Astrocyte (in vitro differentiated cells and primary cell): ENCODE measurements at places on chromosomes 11 and 22. TPM values are rescaled to one million over a fixed set of nuclear protein-coding genes. Genes with fewer than 3 reads are reported as not detected.
A peak's percentile ranks its signal among the peaks of the same experiment; 100 is the strongest.

- DNase-seq, result no peak
- no peak overlapping the region for H3K27ac ChIP-seq
- H3K4me3 ChIP-seq, result no peak overlapping the region
- H3K27me3 ChIP-seq, result no peaks in the 10 kb centered on the region
- H3K4me1 ChIP-seq, result no peaks in the 10 kb centered on the region
Observed at GRCh38 chr11:93250326-93250725, 52.5 kb upstream of the SLC36A4 start.

- H3K4me1 ChIP-seq, result peaks cover 20% of the 10 kb centered on the region
- H3K4me3 ChIP-seq, result no peak overlapping the region
- no peaks in the 10 kb centered on the region for H3K36me3 ChIP-seq
- DNase-seq, result peak; percentile 53
Observed at GRCh38 chr11:82996966-82997606, 74.6 kb downstream of the RAB30 start.

DNA sequence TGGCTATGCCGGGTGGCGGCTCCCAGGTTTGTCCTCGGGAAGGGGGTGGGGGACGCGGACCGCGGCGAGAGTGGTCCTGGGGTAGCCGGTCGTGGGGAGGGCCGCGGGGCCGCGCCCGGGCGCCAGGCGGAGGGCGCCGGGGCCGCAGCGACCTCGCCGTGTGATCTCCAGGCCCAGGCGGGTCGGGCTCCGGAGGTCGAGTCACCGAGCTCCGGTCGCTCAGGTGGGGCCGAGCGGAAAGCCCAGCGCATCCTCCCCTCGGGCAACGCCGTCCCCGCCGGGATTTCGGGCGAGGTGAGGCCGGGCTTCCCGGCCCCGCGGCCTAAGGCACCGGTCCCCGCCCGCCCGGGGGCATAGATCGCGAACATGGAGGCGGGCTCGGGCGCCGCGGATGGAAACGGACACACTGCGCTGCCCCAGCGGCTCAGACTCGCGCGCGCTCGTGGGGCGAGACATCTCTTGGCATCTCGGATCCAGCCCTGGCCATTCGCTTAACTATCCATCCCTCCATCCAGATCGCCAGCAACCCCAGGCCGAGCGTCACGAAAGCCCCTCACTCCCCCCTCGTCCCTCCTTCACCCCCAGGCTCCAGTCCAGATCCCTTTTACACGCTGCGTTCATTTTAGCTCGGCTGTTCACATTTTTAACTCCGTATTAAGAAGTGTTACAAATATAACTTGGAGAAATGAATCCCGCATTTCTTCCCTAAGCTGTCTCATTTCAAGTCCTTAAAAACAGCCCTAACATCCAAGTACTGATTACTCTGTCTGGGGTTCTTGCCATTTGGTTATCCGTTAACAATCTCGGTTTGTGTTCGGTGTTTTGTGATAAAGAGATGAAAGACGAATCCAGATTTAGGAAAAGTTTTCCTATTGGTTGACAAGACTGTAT is 460 bp downstream of the ZC3H12C start:
- H3K4me1 ChIP-seq, result no peaks in the 10 kb centered on the region
- H3K27ac ChIP-seq, result peak overlapping the region; percentile 73
- no peaks in the 10 kb centered on the region for H3K36me3 ChIP-seq
- peak overlapping the region; percentile 68 for H3K4me3 ChIP-seq

- no peak overlapping the region for H3K4me3 ChIP-seq
- DNase-seq, result no peak
- no peaks in the 10 kb centered on the region for H3K27me3 ChIP-seq
- no peak overlapping the region for H3K27ac ChIP-seq
Observed at GRCh38 chr22:16917144-16918003, 90.6 kb downstream of the GAB4 start.

DNA sequence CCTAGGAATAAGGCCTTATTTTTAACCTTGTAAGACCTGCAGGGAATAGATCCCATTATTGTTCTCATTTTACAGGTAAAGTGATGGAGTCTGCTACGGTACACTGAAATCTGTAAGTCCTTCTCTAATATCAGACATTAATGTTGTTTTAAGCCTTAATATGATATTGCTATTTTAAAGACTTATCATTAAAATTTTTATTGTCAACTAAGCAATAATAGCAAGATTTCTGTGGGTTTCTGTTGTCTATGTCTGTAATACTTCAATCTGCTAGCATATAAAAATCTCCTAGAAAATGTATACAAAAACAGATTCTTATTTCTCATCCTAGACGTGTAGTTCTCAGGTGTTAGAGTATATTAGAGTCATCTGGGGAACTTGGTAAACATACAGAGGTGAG is 317.5 kb upstream of the TENM4 start:
- DNase-seq, result no peak
- no peaks in the 10 kb centered on the region for H3K27me3 ChIP-seq
- H3K4me3 ChIP-seq, result no peak overlapping the region
- no peaks in the 10 kb centered on the region for H3K4me1 ChIP-seq
- no peak overlapping the region for H3K27ac ChIP-seq

GRCh38 chr11:13487661-13488030 is 8.2 kb downstream of the PTH start:
- no peak overlapping the region for H3K4me3 ChIP-seq
- no peaks in the 10 kb centered on the region for H3K36me3 ChIP-seq
- DNase-seq, result no peak

- no peaks in the 10 kb centered on the region for H3K4me1 ChIP-seq
- no peaks in the 10 kb centered on the region for H3K36me3 ChIP-seq
- no peaks in the 10 kb centered on the region for H3K27me3 ChIP-seq
- no peak overlapping the region for H3K4me3 ChIP-seq
- H3K27ac ChIP-seq, result no peak overlapping the region
Observed at GRCh38 chr11:37896016-37896415, 1298.0 kb upstream of the RAG2 start.

- peak; percentile 8 for DNase-seq
- peaks cover 5% of the 10 kb centered on the region for H3K27me3 ChIP-seq
- no peaks in the 10 kb centered on the region for H3K4me1 ChIP-seq
Observed at GRCh38 chr11:16818284-16818683, 79.8 kb downstream of the C11orf58 start.

DNA sequence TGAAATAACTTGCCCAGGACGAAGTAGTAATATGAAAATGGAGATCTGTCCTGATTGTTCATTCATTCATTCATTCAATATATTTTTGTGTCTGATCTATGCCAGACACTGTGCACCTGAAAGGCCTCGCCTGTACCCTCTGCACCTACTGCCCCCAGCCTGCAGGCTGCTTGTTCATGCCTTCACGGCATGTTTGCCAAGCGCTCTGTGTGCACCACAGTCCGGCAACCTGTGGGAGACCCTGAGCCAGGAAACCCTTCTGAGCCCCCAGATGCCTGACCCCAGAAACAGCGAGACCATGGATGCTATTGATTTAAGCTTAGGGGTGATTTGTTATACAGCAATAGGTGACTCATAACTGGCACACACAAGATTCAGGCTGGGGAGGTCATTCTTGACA is 47.0 kb downstream of the RTL6 start:
- no peak overlapping the region for H3K27ac ChIP-seq
- no peaks in the 10 kb centered on the region for H3K27me3 ChIP-seq
- H3K36me3 ChIP-seq, result no peaks in the 10 kb centered on the region
- peaks cover 23% of the 10 kb centered on the region for H3K4me1 ChIP-seq

DNA sequence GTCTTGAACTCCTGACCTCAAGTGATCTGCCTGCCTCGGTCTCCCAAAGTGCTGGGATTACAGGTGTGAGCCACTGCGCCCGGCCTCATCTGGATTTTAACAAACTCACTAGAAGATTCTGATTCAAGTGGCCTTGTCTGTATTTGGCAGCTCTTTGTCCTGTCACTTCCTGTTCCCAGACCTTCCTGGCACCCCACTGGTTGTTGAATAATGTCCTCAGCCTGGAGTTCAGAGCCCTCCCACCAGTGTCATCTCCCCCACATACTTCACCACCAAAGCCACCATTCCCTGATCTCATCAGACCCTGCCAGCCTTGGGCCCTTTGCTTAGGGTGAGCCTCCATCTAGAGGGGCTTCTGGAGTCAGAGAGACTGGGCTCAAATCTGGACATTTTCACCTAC is 3.3 kb downstream of the PELI3 start:
- no peak for DNase-seq
- H3K27ac ChIP-seq, result no peak overlapping the region
- peaks cover 10% of the 10 kb centered on the region for H3K4me1 ChIP-seq

DNA sequence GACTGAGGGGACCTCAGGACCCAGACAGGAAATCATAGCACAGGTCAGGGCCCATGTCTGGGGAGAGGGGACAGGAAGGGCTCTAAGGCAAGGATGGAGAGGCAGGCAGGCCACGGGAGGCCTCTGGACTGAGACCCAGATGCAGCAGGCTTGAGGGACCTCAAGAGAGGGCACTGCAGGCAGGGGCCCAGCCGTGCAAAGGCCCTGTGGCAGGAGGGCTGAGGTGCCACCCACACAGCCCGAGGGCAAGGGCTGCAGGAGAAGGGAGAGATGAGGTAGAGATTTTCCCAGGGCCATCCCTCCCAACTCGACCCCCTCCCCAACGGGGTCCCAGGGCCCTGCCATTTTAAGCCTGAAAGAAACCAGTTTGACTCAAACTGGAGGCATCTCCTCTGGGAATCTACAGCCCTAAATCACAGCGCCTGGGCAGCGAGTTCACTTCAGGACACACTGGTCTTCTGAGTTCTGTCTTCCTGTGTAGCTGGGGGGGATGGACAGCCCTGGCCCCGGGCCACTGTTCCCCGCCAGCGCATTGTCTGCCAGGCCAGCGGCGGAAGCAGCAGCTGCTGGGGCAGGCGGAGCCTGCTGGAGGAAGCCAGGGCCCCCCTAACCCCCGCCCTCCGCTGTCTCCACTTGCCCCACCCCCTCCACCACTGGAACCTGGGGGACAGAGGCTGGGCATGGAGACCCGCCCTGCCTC is 20.3 kb upstream of the WNT7B start:
- DNase-seq, result peak; percentile 94
- no peaks in the 10 kb centered on the region for H3K27me3 ChIP-seq
- H3K27ac ChIP-seq, result peak overlapping the region; percentile 81
- no peaks in the 10 kb centered on the region for H3K36me3 ChIP-seq
- no peak overlapping the region for H3K4me3 ChIP-seq

- H3K27me3 ChIP-seq, result peaks cover 5% of the 10 kb centered on the region
- DNase-seq, result no peak
- H3K4me3 ChIP-seq, result no peak overlapping the region
- H3K27ac ChIP-seq, result no peak overlapping the region
Observed at GRCh38 chr11:65736810-65737209, 16.2 kb upstream of the RNASEH2C start.

DNA sequence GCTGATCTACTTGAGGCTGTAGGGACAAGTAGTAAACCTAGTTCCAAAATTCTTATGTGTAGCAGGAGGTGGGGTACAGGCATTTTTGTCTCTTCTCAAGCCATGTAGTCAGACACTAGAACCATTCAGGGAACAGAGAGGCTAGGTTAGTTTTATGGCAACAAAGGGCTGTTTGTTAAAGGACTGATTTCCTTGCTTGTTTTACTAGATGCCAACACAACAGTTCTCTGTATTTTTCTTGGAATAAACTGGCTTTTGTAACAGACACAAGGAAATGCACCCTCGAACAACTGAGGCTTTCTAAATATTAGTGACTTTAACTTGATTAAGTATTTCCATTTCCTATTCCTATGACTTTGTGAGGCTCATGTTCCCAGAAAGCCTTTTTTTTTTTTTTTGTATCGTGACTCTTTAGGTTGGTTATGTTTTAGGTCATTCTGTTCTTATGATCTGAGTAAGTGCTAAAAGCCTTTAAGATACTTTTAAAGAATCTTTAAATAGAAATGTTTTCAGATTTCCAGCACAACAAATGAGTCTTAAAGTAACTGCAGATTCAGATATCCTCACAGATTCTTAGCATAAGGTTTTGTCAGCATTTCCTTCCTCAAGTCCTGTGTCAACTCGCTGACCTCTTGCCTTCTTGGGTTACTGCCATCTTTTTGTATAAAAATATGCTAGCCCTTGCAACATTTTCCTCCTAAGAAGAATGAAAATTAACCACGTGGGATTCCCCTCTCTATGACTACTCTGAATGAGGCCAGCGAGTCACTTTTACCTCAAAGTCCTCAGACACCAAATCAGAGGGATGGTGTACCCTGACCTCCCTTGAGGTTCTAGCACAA is 92.5 kb downstream of the CCDC83 start:
- H3K4me1 ChIP-seq, result peaks cover 9% of the 10 kb centered on the region
- H3K36me3 ChIP-seq, result no peaks in the 10 kb centered on the region
- peak; percentile 76 for DNase-seq
- H3K27ac ChIP-seq, result no peak overlapping the region
- no peaks in the 10 kb centered on the region for H3K27me3 ChIP-seq

DNA sequence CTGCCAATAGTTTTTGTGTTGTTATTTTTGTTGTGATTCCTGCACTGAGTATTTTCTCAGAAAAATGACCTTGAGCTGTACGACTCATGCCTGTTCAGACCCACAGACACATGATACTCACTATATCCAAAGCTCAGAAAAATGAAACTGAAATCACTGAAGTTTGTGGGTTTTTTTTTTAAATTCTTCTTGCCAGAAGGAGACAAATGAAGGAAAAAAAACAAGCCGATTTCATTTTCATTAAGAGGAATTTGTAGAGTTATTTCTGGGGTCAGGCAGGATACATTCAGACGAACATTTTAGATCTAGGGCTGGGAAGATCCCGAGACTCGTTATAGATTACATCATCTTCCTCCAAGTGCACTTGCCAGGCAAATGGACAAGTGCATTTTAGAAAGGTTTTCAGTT is 60.4 kb downstream of the BMAL1 start:
- peak; percentile 79 for DNase-seq
- H3K4me3 ChIP-seq, result peak overlapping the region; percentile 38
- no peaks in the 10 kb centered on the region for H3K27me3 ChIP-seq
- no peaks in the 10 kb centered on the region for H3K36me3 ChIP-seq

- peaks cover 48% of the 10 kb centered on the region for H3K36me3 ChIP-seq
- H3K27ac ChIP-seq, result no peak overlapping the region
Observed at GRCh38 chr11:12133547-12134235, 23.3 kb downstream of the MICAL2 start.

- H3K4me3 ChIP-seq, result no peak overlapping the region
- DNase-seq, result no peak
- H3K4me1 ChIP-seq, result peaks cover 29% of the 10 kb centered on the region
- no peaks in the 10 kb centered on the region for H3K27me3 ChIP-seq
- no peaks in the 10 kb centered on the region for H3K36me3 ChIP-seq
- H3K27ac ChIP-seq, result no peak overlapping the region
Observed at GRCh38 chr22:42641801-42642413, 1.5 kb upstream of the ATP5MGL start.

- no peaks in the 10 kb centered on the region for H3K36me3 ChIP-seq
- no peak overlapping the region for H3K4me3 ChIP-seq
- no peaks in the 10 kb centered on the region for H3K27me3 ChIP-seq
- H3K4me1 ChIP-seq, result no peaks in the 10 kb centered on the region
Observed at GRCh38 chr11:127052404-127052803, 51.8 kb upstream of the KIRREL3 start.

GRCh38 chr11:10752486-10752885 is 1.4 kb downstream of the CTR9 start:
- DNase-seq, result no peak
- H3K36me3 ChIP-seq, result peaks cover 23% of the 10 kb centered on the region
- H3K4me3 ChIP-seq, result peak overlapping the region; percentile 86

Gene VSIG10L2
- total RNA-seq, result not detected in 2 replicates

Gene TNRC6B
- total RNA-seq, result 45.2 and 51.2 TPM in 2 replicates

Gene TST
- total RNA-seq, result 32.2 and 36.3 TPM in 2 replicates

Gene HEPHL1
- total RNA-seq, result not detected in 2 replicates

Gene MSANTD2
- 13.7 and 18.7 TPM in 2 replicates for total RNA-seq

Gene ACTN3
- total RNA-seq, result not detected in 2 replicates

Gene TRIM49
- total RNA-seq, result 0.24 and 0.32 TPM in 2 replicates

Gene OR52I2
- total RNA-seq, result not detected in 2 replicates

Gene CARD16
- 1.6 and 2.0 TPM in 2 replicates for total RNA-seq
